Stimulated activated naive CD8-positive, alpha-beta T cell treated with anti-CD3 and anti-CD28 coated beads, Interleukin-15, amount 100 ng/mL, for 72 hours (primary cell): ENCODE measurements at places on chromosomes 11 and 22.

DNA sequence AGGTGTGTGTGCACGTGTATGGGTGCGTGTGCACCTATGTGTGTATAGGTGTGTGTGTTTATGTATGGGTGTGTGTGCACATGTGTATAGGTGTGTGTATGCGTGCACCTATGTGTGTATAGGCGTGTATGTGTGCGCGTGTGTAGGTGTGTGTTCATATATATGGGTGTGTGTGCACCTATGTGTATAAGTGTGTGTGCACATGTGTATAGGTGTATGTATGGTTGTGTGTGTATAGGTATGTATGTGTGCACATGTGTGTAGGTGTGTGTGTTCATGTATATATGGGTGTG is 26.9 kb downstream of the KCNQ1 start:
- no peak for DNase-seq

- DNase-seq: no peak
Observed at GRCh38 chr22:24526191-24526590, 28.7 kb downstream of the GUCD1 start.

DNA sequence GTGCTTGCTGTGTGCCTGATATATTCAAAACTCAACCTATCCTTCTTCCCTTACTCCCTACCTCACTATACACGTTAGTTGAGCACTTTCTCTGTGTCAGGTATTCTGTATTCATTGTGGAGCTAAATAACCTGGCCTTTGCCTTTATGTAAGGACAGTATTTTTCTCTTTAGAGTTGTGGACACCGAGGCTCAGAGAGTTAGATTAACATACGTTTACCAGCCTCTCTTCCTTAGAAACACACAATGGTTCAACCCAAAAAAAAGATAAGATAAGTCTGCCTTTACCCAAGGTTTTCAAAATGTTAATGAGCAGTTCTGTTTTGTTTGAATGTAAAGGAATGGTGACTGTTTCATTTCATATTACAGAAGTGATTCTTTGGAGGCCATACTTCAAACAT is 45.0 kb downstream of the CBL start:
- DNase-seq: no peak

DNA sequence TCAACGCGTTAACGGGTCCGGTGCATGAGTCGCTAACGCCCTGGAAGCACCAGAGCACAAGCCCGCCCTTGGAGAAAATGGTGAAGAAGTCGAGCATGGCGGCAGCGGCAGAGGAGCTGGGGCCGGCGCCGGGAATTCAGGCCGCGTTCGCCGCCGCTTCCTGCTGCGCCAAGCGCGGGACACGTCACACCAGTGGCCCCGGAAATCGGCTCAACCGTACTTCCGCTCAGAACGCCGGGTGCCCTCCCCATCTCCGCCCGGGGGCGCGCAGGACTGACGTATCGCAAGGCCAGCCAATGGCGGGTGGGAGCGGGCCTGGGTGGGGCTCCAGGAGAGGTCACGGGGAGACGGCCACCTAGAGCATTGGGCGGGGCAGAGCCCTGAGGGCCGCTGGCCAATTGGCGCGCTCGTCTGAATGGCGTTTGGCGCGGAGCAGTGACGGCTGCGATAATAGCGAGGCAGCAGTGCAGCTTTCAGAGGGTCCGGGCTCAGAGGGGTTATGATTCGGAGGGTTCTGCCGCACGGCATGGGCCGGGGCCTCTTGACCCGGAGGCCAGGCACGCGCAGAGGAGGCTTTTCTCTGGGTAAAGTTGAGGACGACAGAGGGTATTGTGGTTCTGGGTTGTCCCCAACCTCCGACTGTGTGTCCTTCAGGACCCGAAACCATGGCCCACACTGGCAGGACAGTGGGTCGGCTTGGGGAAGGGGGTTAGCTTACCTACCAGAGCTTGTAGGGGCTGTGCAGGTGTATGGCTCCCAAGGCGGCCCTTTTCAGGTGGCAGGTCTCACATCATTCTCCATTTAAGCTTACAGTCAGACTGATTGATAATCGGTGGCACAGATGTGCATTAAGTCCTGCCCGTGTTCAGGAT is at the start of the genes FOXRED1 and SRPRA:
TSS of gene FOXRED1 (plus strand) at position 447 of the 872 bp plus-strand sequence. CDS start at position 500, 53 bp downstream.
TSS of gene SRPRA (minus strand) at position 188 of the 872 bp plus-strand sequence. CDS start at position 97, 91 bp downstream.
- peak; percentile 99 for DNase-seq

DNA sequence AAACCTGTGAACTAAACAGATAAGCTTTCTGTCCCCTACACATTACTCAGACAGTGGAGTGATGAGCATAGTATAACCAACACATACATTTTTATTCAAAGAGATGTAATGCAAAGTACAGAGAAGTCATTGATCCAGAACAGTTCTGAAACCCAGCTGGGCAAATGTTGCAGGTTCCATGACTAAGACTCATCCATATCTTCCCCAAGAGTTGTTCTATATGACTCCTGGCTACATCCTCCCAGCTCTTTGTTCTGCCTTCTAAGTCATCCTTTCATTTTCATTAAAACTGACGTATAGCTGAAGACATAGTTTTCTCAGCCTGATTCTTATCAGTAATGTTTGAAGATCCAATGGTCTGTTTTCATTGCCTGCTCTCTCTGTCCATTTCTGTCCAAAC is 47.3 kb downstream of the PLAAT5 start:
- DNase-seq: no peak

DNA sequence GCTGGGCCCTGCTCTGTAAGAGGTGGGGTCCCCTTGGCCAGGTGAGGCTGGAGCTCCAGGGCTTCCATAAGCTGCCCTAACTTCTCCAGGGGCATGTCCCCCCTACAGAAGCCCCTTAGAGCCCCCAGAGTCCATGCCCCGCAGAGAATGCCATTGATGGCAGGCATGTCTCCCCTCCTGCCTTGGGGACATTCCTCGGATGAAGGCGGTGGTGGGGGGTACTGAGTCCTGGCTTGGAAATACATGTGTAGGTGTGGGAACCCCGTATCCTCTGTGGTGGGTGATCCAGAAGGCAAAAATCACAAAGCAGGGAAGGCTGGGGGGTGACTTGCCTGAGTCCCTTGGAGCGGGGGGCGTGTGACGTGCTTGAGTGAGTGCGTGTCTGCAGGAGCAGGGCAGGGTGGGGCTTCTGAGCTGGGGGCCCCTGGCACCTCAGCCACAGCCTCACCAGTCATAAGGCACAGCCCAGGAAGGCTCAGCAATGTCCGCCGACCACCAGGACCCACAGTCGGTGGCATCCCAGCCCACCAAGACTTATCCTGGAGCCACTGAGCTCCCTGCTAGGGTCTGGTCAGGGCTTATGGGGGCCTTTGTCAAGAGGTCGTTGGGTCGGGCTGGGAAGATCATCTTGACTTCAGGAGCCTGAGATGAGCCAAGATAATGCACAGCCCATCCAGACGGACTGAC is 69.8 kb upstream of the KCNQ1OT1 start:
- DNase-seq: peak; percentile 8

GRCh38 chr11:101215069-101215468 is 85.5 kb upstream of the PGR start:
- no peak for DNase-seq

- DNase-seq: no peak
Observed at GRCh38 chr22:30892731-30893221, 75.8 kb downstream of the MORC2 start.

GRCh38 chr11:108117746-108118371 is 3.5 kb upstream of the ACAT1 start:
- no peak for DNase-seq

GRCh38 chr22:44363013-44363979 is 50.5 kb upstream of the SHISAL1 start:
- DNase-seq: no peak

DNA sequence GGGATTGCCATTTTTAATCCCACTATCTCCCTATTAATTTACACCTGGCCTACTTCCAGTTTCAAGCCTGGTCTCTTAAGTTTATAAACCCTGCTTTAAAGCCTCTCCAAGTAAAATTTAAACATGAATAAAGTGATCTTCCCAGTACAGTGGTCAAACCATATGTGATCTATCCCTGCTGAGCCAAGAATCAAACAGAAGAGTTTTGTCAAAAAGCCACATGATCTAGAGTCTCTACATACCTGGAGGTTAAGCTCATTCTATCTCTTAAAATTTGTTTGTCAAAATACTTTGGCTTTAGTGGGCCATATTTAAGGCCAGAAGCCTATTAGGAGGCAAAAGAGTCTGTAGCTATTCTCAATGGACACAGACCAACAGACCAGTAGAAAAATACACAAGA is 42.9 kb upstream of the DDI1 start:
- no peak for DNase-seq

DNA sequence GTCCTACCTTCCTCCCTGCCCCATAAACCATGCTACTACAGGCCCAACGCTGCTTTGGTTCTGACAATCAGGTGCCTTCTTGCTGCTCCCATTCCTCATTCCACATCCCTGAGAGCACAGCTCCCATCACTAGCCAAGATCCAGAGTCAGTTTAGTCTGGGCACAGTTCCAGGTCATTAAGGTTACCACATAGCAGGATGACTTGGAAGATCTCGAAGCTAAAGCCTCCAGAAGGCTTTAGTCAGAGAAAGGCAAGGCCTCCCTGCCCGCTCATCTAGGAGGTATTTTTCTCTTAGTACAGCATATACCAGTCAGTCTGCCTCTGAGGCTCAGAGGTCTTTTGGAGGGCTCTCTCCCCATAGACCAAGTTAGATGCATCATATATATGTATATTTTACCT is 30.3 kb downstream of the TRIM66 start:
- DNase-seq: no peak

- DNase-seq: no peak
Observed at GRCh38 chr11:95074792-95075563, 8.3 kb downstream of the SRSF8 start.

DNA sequence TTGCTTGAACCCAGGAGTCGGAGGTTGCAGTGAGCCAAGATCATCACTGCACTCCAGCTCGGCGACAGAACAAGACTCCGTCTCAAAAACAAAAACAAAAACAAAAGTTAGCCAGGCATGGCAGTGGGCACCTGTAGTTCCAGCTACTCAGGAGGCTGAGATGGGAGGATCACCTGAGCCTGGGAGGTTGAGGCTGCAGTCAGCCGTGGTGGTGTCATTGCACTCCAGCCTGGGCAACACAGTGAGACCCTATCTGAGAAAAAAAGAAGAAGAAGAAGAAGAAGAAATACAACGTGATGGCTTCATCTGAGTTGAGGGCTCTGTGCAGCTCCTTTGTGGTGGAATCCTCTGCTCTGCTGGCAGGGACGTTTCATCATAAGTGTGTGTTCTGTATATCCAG is 10.0 kb upstream of the TNNT3 start:
- DNase-seq: no peak

GRCh38 chr11:92306966-92307510 is 82.4 kb downstream of the FAT3 start:
- DNase-seq: no peak

GRCh38 chr11:67665541-67666302 is 8.7 kb downstream of the ALDH3B2 start:
- no peak for DNase-seq

DNA sequence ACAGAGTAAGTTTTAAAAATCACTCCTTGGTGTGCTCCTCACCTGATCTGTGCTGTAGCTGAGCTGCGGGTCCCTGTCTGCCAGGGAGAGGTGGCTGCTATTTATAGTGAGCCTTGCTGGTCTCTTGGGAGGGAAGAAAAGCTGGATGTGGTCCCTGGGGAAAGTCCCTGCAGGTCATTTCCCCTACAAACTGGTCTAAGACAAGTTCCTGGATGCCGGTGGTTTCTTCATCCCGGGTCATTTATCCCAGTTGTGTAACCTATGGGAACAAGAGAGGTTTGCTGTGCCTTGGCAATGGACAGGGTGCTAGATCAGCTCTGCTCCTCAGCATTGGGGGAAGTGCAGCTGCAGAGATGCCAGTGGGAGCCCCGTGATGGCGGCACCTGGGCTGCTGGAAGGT is at the start of gene SAA2:
TSS of gene SAA2 (minus strand) at position 108 of the 400 bp plus-strand sequence. CDS start 657 bp downstream, outside the sequence.
- DNase-seq: no peak

- DNase-seq: no peak
Observed at GRCh38 chr11:125293596-125293995, 129.0 kb downstream of the PKNOX2 start.

DNA sequence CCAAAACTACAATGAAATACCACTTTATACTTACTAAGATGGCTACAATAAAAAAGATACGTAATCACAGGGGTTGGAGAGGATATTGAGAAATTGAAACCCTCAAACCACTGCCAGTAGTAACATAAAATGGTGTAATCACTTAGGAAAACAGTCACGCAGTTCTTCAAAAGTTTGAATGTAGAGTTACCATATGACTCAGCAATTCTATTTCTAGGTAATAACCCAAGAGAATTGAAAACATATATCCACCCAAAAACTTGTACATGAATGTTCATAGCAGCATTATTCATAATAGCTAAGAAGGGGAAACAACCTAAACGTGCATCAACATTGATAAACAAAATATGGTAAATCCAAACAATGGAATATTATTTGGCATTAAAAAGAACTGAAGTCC is 24.4 kb upstream of the PSMA1 start:
- DNase-seq: no peak

- peak; percentile 70 for DNase-seq
Observed at GRCh38 chr11:59560702-59561473, 49.5 kb downstream of the OR4D9 start.

DNA sequence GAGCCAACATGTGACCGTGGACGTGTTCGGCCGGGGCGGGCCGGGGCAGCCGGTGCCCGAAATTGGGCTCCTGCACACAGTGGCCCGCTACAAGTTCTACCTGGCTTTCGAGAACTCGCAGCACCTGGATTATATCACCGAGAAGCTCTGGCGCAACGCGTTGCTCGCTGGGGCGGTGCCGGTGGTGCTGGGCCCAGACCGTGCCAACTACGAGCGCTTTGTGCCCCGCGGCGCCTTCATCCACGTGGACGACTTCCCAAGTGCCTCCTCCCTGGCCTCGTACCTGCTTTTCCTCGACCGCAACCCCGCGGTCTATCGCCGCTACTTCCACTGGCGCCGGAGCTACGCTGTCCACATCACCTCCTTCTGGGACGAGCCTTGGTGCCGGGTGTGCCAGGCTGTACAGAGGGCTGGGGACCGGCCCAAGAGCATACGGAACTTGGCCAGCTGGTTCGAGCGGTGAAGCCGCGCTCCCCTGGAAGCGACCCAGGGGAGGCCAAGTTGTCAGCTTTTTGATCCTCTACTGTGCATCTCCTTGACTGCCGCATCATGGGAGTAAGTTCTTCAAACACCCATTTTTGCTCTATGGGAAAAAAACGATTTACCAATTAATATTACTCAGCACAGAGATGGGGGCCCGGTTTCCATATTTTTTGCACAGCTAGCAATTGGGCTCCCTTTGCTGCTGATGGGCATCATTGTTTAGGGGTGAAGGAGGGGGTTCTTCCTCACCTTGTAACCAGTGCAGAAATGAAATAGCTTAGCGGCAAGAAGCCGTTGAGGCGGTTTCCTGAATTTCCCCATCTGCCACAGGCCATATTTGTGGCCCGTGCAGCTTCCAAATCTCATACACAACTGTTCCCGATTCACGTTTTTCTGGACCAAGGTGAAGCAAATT is 1.8 kb downstream of the FUT4 start:
- DNase-seq: no peak

GRCh38 chr11:17813391-17814059 is 78.9 kb downstream of the KCNC1 start:
- no peak for DNase-seq

DNA sequence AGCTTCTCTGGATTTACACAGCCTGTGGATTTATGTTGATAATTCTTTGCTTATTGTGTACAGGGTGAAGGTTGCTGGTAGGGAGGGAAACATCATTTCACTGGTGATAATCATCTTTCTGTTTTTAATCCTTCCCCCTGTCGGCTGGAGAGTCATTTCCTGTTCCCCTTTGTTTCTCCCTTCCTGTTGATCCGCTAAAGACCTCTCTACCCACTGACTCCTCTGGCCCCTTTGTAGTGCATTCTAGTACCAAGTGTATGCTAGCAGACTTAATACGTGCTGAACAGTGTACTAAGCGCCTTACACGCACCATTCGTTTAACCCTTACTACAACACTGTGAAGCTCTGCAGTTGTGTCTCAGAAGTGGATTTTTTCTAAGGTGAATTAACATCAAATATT is 19.0 kb upstream of the OR9Q1 start:
- no peak for DNase-seq
